Endodermal cell (in vitro differentiated cells): ENCODE measurements at places on chromosomes 5 and 9. TPM values are rescaled to one million over a fixed set of nuclear protein-coding genes. Genes with fewer than 3 reads are reported as not detected.

Gene CNTLN
- total RNA-seq: 12.2 and 13.7 TPM in 2 replicates

- H3K36me3 ChIP-seq: peaks cover 6% of the 10 kb centered on the region
Measured at GRCh38 chr9:125189361-125190289, at the start of gene PPP6C. TSS of gene PPP6C (minus strand) at chr9:125189803. CDS start at chr9:125189718, 85 bp downstream.

GRCh38 chr5:178797101-178797521, 62.6 kb upstream of the ZNF354B start:
- H3K36me3 ChIP-seq: no peaks in the 10 kb centered on the region
- H3K4me1 ChIP-seq: no peaks in the 10 kb centered on the region
- DNase-seq: peak; percentile 30
- no peaks in the 10 kb centered on the region for H3K27me3 ChIP-seq

Gene IFNA21
- not detected in 2 replicates for total RNA-seq

GRCh38 chr9:72278959-72279358, 86.0 kb downstream of the ZFAND5 start:
- no peaks in the 10 kb centered on the region for H3K36me3 ChIP-seq
- H3K27ac ChIP-seq: no peak overlapping the region
- H3K4me3 ChIP-seq: no peak overlapping the region
